ENCODE measurements at places on chromosomes 13 and 19.
A peak's percentile ranks its signal among the peaks of the same experiment; 100 is the strongest.

DNA sequence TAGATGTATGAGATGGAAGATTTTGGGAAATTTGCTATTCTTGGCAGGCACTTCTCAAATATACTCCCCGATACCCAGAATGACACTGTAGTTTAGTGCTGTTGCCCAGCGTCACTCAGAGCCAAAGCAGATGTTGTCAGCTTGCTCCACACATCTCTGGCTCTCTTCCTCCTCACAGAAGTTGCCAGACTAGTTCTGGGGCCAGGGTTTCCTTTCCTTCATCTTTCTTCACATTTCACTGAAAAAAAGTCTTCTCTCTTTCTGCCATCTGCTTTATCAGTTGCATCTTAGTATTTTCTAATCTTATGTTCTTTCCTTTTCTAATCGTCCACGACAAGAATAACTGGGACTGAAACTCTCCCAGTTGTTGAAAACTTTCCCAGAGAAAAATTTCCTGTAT is 251.4 kb downstream of the RGCC start:
- H3K4me1 ChIP-seq = peaks cover 55% of the 10 kb centered on the region
- H3K4me3 ChIP-seq = no peak overlapping the region
- no peaks in the 10 kb centered on the region for H3K27me3 ChIP-seq
- peak; percentile 25 for DNase-seq
- peak overlapping the region; percentile 71 for H3K27ac ChIP-seq
- no peaks in the 10 kb centered on the region for H3K36me3 ChIP-seq

GRCh38 chr13:27826379-27827353 is 34.4 kb downstream of the GSX1 start:
- H3K36me3 ChIP-seq = no peaks in the 10 kb centered on the region
- H3K4me1 ChIP-seq = peaks cover 17% of the 10 kb centered on the region
- peaks cover 96% of the 10 kb centered on the region for H3K27me3 ChIP-seq
- no peak overlapping the region for H3K27ac ChIP-seq

- peak overlapping the region; percentile 88 for H3K27ac ChIP-seq
- peaks cover 89% of the 10 kb centered on the region for H3K4me1 ChIP-seq
- H3K27me3 ChIP-seq = no peaks in the 10 kb centered on the region
- H3K36me3 ChIP-seq = no peaks in the 10 kb centered on the region
Measured at GRCh38 chr19:34269968-34270621, 15.7 kb downstream of the GARRE1 start.

DNA sequence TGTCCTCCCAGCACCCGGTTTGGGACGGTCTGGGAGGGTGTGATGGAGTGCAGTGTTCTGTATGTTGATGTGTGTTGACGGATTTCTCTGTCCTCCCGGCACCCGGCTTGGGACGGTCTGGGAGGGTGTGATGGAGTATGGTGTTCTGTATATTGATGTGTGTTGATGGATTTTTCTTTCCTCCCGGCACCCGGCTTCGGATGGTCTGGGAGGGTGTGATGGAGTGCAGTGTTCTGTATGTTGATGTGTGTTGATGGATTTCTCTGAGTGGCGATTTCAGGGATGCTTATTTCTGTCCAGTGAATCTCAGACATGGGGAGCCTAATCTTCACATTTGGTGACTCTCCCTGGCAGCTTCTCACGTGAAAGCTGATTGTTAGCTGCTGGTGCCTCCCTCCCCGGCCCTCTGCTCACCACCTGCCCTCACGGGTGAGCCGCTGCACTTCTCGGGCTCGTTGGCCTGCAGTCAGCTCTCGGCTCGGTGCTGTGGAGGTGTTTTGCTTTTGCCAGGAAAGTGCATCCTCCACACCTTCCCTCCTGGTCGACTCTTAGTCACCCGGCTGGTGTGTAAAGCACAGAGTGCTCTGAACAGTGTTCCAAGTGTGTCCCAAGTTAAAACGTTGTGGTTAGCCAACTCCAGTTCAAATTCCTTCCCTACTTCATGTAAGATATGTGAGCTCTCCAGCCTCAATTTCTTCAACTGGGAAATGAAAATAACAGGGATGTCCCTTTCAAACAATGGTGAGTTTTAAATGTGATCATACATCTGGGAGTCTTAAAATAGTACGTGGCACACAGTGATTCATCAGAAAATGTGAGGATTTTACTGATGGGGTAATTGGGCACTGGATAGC is 54.6 kb downstream of the ATP11A start:
- H3K27me3 ChIP-seq = no peaks in the 10 kb centered on the region
- peaks cover 69% of the 10 kb centered on the region for H3K4me1 ChIP-seq
- peak overlapping the region; percentile 59 for H3K27ac ChIP-seq
- DNase-seq = no peak

GRCh38 chr13:91986761-91987483 is 588.5 kb downstream of the GPC5 start:
- no peak overlapping the region for H3K4me3 ChIP-seq
- no peaks in the 10 kb centered on the region for H3K4me1 ChIP-seq
- no peak for DNase-seq
- H3K36me3 ChIP-seq = no peaks in the 10 kb centered on the region
- H3K27me3 ChIP-seq = no peaks in the 10 kb centered on the region
- H3K27ac ChIP-seq = no peak overlapping the region

DNA sequence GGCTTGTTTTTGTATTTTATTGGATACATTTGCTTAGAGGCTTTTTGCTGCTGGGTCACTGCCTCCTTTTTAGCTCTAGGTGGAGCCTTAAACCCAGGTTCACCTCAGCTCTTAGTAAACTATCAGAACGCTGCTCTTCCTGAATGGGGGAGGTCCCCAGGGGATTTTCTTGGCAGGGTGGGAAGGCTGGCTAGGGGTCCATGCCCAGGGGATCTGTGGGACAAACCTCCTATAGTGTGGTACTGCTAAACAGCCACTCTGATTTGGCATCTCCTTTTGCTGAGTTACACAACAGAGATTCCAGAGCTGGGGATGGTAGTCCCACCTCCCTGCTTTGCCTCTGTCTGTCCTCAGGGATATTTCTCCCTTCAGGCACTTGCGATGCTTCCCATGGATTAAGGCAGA is 204.9 kb downstream of the ZIC5 start:
- no peak for DNase-seq
- no peaks in the 10 kb centered on the region for H3K27me3 ChIP-seq
- no peak overlapping the region for H3K4me3 ChIP-seq
- no peak overlapping the region for H3K27ac ChIP-seq

GRCh38 chr13:113216254-113217048 is 7.0 kb downstream of the CUL4A start:
- H3K4me1 ChIP-seq = peaks cover 99% of the 10 kb centered on the region
- no peaks in the 10 kb centered on the region for H3K27me3 ChIP-seq
- H3K27ac ChIP-seq = peak overlapping the region; percentile 100
- DNase-seq = peak; percentile 47
- peaks cover 22% of the 10 kb centered on the region for H3K36me3 ChIP-seq

- H3K27me3 ChIP-seq = no peaks in the 10 kb centered on the region
- H3K4me3 ChIP-seq = peak overlapping the region; percentile 95
- peaks cover 60% of the 10 kb centered on the region for H3K4me1 ChIP-seq
- H3K36me3 ChIP-seq = no peaks in the 10 kb centered on the region
- peak overlapping the region; percentile 98 for H3K27ac ChIP-seq
Measured at GRCh38 chr13:106568299-106569003, 514 bp upstream of the ARGLU1 start.

DNA sequence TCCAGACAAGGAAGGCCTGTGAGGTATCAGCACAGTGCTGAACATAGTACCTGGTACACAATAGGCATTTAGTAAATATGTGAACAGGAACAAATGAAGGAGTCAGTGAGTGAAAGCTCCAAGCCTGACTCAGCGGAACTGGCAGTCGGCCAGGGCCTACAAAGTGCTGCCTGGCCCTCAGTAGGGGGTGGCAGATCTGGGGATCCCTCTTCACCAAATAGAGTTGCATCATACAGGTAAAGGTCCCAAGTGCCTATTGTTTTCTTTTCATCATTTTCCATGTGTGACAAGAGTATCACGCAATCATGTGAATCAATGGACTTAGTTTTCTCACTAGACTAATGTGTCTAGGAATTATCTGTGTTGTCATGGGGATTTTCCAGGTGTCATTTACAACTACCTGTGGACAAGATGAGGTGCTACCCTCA is 9.2 kb downstream of the CYP2B6 start:
- no peaks in the 10 kb centered on the region for H3K4me1 ChIP-seq
- no peaks in the 10 kb centered on the region for H3K36me3 ChIP-seq
- peaks cover 37% of the 10 kb centered on the region for H3K27me3 ChIP-seq
- no peak overlapping the region for H3K4me3 ChIP-seq

DNA sequence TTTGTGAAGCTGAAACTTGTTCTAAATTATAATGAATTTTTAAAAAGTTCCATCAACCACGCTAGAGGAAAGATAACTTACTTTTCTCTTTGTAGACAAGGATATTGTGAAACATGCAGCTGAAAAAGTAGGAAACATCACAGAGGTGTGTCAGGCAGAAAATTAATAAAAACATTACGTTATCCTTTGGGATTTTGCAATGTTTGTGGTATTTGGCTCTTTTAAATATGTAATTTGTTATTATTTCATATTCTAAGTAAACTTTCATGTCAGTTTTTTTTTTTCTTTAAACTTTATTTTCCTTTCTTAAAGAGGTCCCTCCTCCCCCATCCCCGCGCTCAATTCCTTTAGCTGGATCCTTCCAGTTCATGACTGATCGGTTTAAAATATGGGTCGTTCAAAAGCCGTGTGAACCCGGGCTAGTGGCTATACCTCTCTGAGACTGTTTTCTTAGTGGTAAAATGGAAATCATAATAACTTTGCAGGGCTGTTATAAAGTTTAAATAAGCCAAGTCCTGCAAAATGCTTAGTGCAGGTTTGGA is 740 bp upstream of the CCDC61 start:
- H3K27me3 ChIP-seq = peaks cover 9% of the 10 kb centered on the region
- peaks cover 8% of the 10 kb centered on the region for H3K36me3 ChIP-seq
- H3K4me3 ChIP-seq = peak overlapping the region; percentile 80
- H3K4me1 ChIP-seq = peaks cover 20% of the 10 kb centered on the region
- no peak for DNase-seq

DNA sequence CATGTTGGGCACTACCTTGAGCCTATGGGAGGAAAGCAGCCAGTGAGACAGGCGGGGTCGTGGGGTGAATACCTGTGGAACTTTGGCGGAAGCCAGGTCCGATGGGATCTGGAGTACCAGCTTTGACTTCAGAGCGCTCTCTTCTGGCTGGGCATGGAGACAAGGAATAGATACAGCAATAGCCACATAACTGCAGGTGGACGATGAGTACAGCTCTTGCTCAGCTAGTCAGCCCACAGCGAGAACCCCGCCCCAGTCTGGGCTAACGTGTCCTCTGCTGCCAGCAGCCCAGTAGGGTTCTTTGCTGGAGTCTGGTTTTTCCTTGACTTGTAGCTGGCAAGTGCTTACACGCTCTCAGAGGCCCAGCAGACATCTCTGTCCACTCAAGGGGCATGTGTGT is 83.4 kb downstream of the SIPA1L3 start:
- DNase-seq = no peak
- H3K36me3 ChIP-seq = no peaks in the 10 kb centered on the region
- no peaks in the 10 kb centered on the region for H3K27me3 ChIP-seq
- H3K4me3 ChIP-seq = no peak overlapping the region

GRCh38 chr19:16295057-16295456 is 29.6 kb upstream of the KLF2 start:
- H3K4me3 ChIP-seq = no peak overlapping the region
- no peak for DNase-seq
- peaks cover 43% of the 10 kb centered on the region for H3K4me1 ChIP-seq
- no peaks in the 10 kb centered on the region for H3K36me3 ChIP-seq
- H3K27me3 ChIP-seq = no peaks in the 10 kb centered on the region
- no peak overlapping the region for H3K27ac ChIP-seq

DNA sequence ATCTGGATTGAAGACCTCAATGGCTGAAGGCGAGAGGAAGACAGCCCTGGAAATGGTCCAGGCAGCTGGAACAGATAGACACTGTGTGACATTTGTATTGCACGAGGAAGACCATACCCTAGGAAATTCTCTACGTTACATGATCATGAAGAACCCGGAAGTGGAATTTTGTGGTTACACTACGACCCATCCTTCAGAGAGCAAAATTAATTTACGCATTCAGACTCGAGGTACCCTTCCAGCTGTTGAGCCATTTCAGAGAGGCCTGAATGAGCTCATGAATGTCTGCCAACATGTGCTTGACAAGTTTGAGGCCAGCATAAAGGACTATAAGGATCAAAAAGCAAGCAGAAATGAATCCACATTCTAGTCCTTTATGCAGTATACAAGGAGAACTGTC is 1.2 kb downstream of the POLR1D start:
- DNase-seq = no peak
- peaks cover 53% of the 10 kb centered on the region for H3K4me1 ChIP-seq
- no peaks in the 10 kb centered on the region for H3K27me3 ChIP-seq
- H3K36me3 ChIP-seq = peaks cover 3% of the 10 kb centered on the region

DNA sequence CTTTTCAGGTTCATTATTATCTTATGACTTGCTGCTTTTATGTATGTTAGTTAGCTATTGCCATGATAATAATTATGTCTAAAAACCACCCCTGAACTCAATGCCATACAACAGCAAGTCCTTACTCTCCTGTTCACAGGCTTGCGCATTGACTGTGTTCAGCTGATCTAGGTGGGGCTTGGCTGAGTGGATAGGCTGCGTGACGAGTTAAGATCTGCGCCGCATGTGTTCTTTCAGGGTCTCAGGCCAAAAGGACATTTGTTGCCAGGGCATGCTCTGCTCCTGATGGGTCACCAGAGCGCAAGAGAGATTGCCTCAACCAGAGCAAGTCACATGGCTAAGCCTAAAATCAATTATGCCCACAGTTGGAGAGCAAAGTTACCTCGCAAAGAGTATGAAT is 859 bp downstream of the ZNF568 start:
- peaks cover 28% of the 10 kb centered on the region for H3K4me1 ChIP-seq
- H3K27ac ChIP-seq = peak overlapping the region; percentile 97
- no peak for DNase-seq
- peaks cover 60% of the 10 kb centered on the region for H3K36me3 ChIP-seq
- H3K27me3 ChIP-seq = no peaks in the 10 kb centered on the region

DNA sequence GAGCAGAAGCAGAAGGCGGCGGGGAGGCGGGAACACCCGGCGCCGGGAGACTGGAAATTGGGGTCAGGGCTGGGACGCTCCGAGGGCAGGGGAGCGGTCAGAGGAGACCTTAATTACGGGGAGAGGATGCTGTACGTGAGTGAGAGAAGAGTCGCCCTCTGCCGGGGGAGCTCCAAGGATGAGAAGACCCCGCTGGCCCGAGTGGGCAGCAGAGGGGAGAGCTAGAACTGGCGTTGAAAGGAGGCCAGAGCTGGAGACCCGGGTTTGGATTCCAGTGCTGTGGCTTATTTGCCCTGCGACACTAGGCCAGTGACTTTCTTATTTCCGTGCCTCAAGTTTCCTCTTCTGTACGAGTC is 536 bp downstream of the FAM32A start:
- peaks cover 53% of the 10 kb centered on the region for H3K4me1 ChIP-seq
- H3K27me3 ChIP-seq = peaks cover 18% of the 10 kb centered on the region
- peaks cover 31% of the 10 kb centered on the region for H3K36me3 ChIP-seq
- peak overlapping the region; percentile 83 for H3K27ac ChIP-seq

DNA sequence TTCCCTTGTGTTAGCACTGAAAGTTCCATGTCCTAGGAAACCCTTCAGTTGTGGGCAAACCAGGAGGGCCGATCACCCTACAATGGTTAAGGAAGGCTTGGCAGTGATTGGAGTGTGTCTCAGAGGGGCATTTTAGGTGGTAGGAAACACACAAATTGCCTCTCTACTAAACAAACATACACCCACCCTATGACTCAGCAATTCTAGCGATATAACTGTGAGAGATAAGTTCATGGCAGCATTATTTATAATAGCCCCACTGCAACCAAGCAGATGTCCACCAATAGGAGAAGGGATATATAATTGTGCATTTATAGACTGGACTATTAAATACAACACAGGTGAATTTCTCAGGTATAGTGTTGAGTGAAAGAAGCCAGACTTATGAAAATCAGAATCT is 543.1 kb downstream of the UQCRFS1 start:
- DNase-seq = no peak
- no peaks in the 10 kb centered on the region for H3K27me3 ChIP-seq
- no peaks in the 10 kb centered on the region for H3K4me1 ChIP-seq
- no peak overlapping the region for H3K27ac ChIP-seq
- H3K36me3 ChIP-seq = no peaks in the 10 kb centered on the region
- H3K4me3 ChIP-seq = no peak overlapping the region

- H3K4me1 ChIP-seq = no peaks in the 10 kb centered on the region
- no peak overlapping the region for H3K27ac ChIP-seq
- no peaks in the 10 kb centered on the region for H3K27me3 ChIP-seq
- H3K36me3 ChIP-seq = no peaks in the 10 kb centered on the region
- no peak overlapping the region for H3K4me3 ChIP-seq
Measured at GRCh38 chr13:66887088-66887487, 343.0 kb downstream of the PCDH9 start.

All from left ventricle myocardium inferior (tissue), 1 donor.